ENCODE measurements at places on chromosomes 7 and 10. TPM values are rescaled to one million over a fixed set of nuclear protein-coding genes. Genes with fewer than 3 reads are reported as not detected.

DNA sequence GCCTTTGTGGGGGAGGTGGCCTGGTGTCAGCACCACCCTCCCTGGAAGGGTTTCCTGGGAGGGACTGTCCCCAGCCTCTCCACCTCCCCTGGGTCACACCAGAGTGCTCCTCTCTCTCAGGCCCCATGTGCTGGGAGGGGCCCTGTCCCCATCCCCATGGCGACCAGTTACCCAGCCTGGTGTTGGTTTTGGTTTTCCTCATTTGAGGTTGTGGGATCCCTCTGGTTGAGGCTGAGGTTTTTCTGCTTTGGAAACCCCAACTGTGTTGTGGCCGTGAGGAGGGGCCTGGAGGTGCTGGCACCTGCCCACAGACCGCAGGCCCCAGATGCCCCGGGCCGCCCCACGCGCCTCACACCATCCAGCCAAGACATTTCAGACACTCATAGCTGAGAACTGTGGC lies 106.3 kb downstream of the GRK5 start:
- H3K4me3 ChIP-seq: peak overlapping the region; percentile 44
- peaks cover 61% of the 10 kb centered on the region for H3K4me1 ChIP-seq
- H3K36me3 ChIP-seq: peaks cover 17% of the 10 kb centered on the region
- DNase-seq: peak; percentile 71
- no peak overlapping the region for H3K27ac ChIP-seq
- peaks cover 44% of the 10 kb centered on the region for H3K27me3 ChIP-seq

DNA sequence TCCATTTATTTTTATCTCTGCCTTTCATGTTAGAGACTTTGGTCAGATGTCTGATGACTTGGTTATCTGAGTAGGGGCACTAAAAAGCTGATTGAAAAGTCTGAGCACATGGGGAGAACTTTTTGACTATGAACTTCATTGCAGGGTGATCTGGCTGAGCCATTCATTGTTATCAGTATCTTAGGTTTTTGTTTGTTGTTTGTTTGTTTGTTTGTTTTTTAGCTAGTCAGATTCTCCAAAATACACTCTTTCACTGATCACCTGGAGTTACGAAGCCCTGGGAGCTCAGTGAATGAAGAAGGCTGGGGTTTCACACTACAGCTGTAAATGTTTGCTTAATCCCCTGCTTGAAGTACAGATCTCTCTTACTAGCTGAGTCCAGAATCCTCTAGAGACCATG lies 28.6 kb upstream of the DLG5 start:
- no peak for DNase-seq
- no peak overlapping the region for H3K4me3 ChIP-seq
- peaks cover 2% of the 10 kb centered on the region for H3K27me3 ChIP-seq
- no peaks in the 10 kb centered on the region for H3K4me1 ChIP-seq
- H3K36me3 ChIP-seq: no peaks in the 10 kb centered on the region

DNA sequence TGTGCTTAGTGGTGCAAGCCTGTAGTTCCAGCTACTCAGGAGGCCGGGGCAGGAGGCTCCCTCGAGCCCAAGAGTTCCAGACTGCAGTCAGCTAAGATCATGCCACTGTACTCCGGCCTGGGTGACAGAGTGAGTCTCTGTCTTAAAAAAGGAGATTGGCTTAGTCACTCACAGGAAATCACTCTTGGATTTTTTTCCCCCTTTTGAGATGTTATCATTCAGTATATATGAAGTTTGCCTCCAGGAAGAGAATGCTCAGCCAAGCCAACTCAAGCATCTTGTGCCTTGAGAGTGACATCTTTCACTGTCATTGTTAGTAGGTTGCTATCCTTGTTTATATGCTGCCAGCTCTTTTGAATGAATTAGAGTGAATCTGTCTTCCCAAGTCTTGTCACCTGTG lies 28.0 kb downstream of the NIPSNAP2 start:
- DNase-seq: no peak
- peaks cover 2% of the 10 kb centered on the region for H3K4me1 ChIP-seq
- H3K4me3 ChIP-seq: no peak overlapping the region
- H3K27me3 ChIP-seq: no peaks in the 10 kb centered on the region

Gene SERPINE1
- 0.23 TPM for total RNA-seq

Gene NPFFR1
- not detected for total RNA-seq

GRCh38 chr7:39016609-39017008 lies 38.9 kb downstream of the POU6F2 start:
- H3K27ac ChIP-seq: no peak overlapping the region
- no peaks in the 10 kb centered on the region for H3K27me3 ChIP-seq
- no peaks in the 10 kb centered on the region for H3K4me1 ChIP-seq
- DNase-seq: no peak
- no peak overlapping the region for H3K4me3 ChIP-seq

DNA sequence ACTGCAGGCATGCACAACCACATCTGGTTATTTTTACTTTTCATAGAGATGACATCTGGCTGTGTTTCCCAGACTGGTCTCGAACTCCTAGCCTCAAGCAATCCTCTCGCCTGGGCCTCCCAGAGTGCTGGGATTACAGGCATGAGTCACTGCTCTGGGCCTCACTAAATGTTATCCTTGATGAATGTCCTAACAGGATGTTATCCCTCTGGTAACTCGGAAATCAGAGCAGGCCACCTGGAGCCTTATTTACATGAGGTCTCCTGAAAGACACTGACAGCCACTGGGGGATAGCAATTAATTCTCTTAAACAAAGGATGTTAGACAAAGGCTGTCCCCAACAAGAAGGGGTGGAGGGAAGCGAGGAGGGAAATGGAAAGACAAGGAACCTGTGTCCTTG lies 4.5 kb upstream of the ZNF438 start:
- no peak overlapping the region for H3K27ac ChIP-seq
- peaks cover 14% of the 10 kb centered on the region for H3K4me1 ChIP-seq
- no peaks in the 10 kb centered on the region for H3K27me3 ChIP-seq

- no peak for DNase-seq
- no peak overlapping the region for H3K27ac ChIP-seq
- peaks cover 14% of the 10 kb centered on the region for H3K27me3 ChIP-seq
Observed at GRCh38 chr7:149459201-149459539, 1.7 kb downstream of the ZNF777 start.

Gene CEP55
- total RNA-seq: 82.5 TPM

Gene DENND11
- 24.9 TPM for total RNA-seq

Gene CDC14C
- total RNA-seq: not detected

GRCh38 chr10:108862676-108863350 lies 1060.5 kb downstream of the XPNPEP1 start:
- no peaks in the 10 kb centered on the region for H3K27me3 ChIP-seq
- no peaks in the 10 kb centered on the region for H3K4me1 ChIP-seq
- DNase-seq: no peak
- no peaks in the 10 kb centered on the region for H3K36me3 ChIP-seq
- H3K27ac ChIP-seq: no peak overlapping the region

GRCh38 chr7:157096286-157097055 lies 42.3 kb upstream of the UBE3C start:
- peaks cover 2% of the 10 kb centered on the region for H3K27me3 ChIP-seq
- no peak for DNase-seq
- H3K27ac ChIP-seq: no peak overlapping the region
- peaks cover 2% of the 10 kb centered on the region for H3K4me1 ChIP-seq
- H3K36me3 ChIP-seq: no peaks in the 10 kb centered on the region
- no peak overlapping the region for H3K4me3 ChIP-seq

- no peaks in the 10 kb centered on the region for H3K36me3 ChIP-seq
- no peak overlapping the region for H3K27ac ChIP-seq
- no peak for DNase-seq
- H3K4me3 ChIP-seq: no peak overlapping the region
- H3K27me3 ChIP-seq: peaks cover 5% of the 10 kb centered on the region
Observed at GRCh38 chr10:26173837-26174236, 42.7 kb upstream of the GAD2 start.

DNA sequence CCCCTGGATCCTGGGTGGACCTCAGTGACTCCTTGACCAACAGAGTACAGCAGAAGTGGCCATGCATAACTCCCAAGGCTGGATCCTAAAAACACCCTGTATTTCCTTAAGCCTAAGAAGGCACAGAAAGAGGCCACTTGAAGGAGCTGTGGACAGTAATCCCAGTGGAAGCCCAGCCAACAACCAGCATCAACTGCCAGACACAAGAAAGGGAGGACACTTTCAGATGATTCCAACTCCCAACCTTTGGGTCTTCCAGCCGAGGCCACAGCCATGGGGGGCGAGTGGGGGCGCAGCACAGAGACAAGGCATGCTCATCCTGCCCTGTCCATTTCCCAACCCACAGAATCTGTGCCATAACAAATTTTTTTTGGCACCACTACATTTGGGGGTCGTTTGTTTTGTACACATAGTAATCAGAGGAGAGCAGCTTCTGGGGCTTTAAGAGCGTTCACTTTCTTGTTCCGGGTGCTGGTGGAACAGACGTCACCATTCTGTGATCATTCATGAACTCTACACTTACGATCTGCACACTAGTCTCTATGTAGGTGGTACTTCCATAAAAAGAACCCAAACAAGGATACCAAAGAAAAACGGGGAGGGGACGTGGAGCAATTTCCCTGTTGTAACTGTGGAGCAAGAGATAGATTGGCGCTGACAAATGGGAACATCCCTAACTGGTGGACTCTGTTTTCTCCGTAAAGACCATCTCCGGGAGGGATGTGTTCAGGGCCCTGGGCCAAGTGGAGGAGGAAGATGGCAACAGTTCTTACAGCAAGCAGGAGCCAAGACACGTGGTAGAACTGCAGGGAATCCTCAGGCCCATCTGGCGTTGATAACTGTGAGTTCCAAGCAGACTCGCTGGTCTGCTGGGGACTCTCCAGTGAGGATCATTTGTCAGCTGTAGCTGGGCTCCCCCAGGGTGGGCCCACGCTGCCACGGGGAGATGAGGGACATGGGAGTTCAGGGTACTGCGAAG lies 6.0 kb upstream of the SLC29A3 start:
- peaks cover 18% of the 10 kb centered on the region for H3K27me3 ChIP-seq
- H3K4me3 ChIP-seq: no peak overlapping the region
- no peak overlapping the region for H3K27ac ChIP-seq
- no peaks in the 10 kb centered on the region for H3K36me3 ChIP-seq

DNA sequence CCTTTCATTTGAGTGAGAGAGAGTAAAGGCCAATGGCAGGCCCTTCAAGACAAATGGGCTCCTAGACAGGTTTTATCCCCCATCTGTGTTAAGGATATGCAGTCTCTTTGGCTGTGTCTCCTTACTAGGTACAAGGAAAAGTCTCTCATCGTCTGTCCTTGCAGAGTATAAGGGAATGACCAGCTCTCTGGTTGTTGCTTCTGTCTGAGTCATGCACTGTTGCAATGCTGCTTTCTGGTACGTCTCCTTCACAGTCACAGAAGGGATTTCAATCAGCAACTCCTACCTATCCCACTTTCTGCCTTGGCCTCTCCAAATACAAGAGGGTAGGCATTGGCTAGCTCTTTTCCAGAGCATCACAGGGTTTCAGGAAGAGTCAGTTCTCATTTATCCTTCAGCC lies 48.1 kb downstream of the CTTNBP2 start:
- no peak for DNase-seq
- no peaks in the 10 kb centered on the region for H3K36me3 ChIP-seq
- H3K27ac ChIP-seq: no peak overlapping the region
- no peaks in the 10 kb centered on the region for H3K4me1 ChIP-seq

DNA sequence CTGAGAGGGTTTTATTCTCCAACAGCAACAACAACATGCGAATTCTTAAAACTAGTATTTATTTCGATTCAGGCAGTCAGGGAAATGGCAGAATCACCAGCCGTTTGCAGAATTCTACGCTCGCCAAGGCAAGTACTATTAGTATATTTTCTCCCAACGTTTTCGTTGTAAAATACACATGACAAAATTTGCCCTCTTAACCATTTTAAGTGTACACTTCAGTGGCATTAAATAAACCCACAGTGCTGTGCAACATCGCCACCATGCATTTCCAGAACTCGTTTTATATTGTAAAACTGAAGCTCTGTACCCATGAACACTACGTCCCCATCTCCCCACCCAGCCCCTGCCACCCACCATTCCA lies 10.8 kb downstream of the EN2 start:
- peaks cover 87% of the 10 kb centered on the region for H3K27me3 ChIP-seq
- no peak for DNase-seq
- H3K4me3 ChIP-seq: no peak overlapping the region
- no peak overlapping the region for H3K27ac ChIP-seq

- H3K36me3 ChIP-seq: peaks cover 33% of the 10 kb centered on the region
- peak overlapping the region; percentile 38 for H3K27ac ChIP-seq
- H3K27me3 ChIP-seq: no peaks in the 10 kb centered on the region
- DNase-seq: peak; percentile 66
Observed at GRCh38 chr10:74977913-74978847, 133.3 kb upstream of the SAMD8 start.

Gene CPA2
- total RNA-seq: not detected
